Inflammatory macrophage treated with lipopolysaccharide for 4 hours (primary cell): ENCODE measurements at places on chromosomes 7 and 10.

DNA sequence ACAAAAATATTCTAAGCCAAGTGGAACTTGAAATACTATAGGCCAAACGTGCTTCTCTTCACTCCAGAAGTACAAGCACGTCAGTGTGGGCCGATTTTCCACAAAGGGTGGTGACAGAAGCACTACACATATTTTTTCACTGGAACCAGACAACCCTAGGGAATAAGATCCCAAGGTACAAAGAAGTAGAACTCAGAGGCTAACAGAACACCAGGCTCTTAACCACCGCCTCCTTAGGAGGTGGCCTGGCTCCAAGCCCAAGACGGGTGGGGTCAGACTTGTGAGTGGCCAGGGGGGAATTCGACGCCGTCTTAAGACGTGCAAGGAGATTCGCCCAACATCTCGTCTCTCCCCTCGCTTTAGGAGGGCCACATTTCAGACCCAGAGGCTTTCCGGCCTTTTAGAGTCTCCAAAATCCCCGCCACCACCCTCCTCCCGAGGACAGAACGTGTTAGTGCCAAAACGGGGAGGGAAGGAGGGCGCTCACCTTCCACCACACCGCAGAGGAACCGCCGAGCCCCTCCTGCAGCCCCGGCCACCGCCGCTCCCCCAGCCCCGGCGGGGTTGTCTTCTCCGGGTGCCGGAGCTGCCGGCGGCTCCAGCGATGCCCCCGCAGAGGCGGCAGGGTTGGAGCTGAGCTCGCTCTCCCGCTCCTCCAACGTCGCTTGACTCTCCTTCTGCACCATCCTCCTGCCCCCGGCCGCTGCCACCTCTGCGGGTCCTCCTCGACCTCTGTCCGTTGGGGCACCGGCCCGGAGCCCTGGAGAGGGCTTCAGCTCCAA lies 716 bp downstream of the OGA start:
- peak; percentile 66 for DNase-seq

DNA sequence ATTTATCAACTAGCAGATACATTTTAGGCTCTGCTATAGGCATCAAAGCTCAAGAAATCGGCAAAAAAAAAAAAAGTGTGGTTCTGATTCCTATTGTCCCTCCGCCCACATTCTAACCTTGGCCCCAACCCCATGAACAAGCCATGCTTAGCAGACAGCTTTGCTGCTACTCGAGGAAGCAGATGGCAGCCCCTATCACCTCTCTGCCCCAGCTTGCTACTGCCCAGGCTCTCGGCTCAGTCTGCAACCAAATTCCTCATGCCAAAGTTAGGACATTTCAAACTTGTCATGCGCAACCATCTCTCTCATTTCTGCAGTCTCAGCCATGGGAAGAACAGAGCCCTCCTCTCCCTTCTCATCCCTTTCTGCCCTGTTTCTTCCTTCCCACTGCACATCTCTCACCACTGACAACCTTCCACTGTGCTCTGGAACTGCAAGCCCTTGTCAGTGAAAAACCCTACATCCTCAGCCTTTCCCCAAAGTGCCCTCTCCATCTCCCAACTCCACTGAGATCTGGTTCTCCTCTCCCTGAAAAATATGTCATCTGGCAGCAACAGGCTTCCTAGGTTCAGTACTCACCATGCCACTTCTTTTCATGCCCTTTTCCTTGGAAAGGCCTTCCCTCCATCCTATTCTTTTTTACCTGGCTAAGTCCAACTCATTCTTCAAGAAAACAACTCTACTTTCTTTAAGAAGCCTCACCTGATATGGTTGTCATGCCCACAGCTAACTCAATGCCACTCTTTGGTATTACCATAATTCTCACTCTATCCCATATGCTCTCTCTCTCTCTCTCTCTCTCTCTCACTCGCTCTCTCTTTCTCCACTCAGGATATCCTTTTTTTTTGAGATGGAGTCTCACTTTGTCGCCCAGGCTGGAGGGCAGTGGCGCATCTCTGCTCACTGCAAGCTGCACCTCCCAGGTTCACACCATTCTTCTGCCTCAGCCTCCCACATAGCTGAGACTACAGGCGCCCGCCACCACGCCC lies 60.1 kb upstream of the FHIP2A start:
- DNase-seq, result no peak

- no peak for DNase-seq
These were observed 12.5 kb downstream of the COL13A1 start for GRCh38 chr10:69814251-69814650.

- DNase-seq, result no peak
These were observed 93.8 kb downstream of the CPXM2 start for GRCh38 chr10:123797813-123798212.

DNA sequence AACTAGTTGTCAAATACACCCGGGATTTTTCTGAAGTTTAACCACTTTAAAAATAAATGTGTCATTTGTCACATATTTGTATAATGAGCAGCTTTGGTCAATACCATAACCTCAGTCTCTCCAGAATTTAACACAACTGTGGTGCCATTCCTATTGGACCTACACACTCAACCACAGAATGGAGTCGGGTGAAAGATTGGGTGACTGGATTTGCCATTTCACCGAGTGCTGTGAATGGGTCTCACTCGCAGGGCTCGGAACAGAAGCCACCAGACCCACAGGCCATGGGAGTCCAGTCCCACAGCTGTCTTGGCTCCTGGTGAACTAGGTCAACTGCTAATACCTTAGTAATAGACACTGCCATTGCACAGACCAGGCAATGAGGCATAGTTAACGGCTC lies 298.4 kb downstream of the CCDC3 start:
- DNase-seq, result no peak

- DNase-seq, result no peak
These were observed 339.1 kb downstream of the ATRNL1 start for GRCh38 chr10:115432188-115432819.

- peak; percentile 60 for DNase-seq
These were observed 5.8 kb downstream of the IDE start for GRCh38 chr10:92567952-92568600.

- peak; percentile 95 for DNase-seq
These were observed 342.7 kb upstream of the KLF6 start for GRCh38 chr10:4127518-4128315.

- no peak for DNase-seq
These were observed 31.8 kb upstream of the PRSS1 start for GRCh38 chr7:142717453-142717852.

- no peak for DNase-seq
These were observed 376.0 kb downstream of the CTNNA3 start for GRCh38 chr10:67319976-67320375.

- peak; percentile 65 for DNase-seq
These were observed 47.3 kb downstream of the MYPN start for GRCh38 chr10:68156373-68157185.

DNA sequence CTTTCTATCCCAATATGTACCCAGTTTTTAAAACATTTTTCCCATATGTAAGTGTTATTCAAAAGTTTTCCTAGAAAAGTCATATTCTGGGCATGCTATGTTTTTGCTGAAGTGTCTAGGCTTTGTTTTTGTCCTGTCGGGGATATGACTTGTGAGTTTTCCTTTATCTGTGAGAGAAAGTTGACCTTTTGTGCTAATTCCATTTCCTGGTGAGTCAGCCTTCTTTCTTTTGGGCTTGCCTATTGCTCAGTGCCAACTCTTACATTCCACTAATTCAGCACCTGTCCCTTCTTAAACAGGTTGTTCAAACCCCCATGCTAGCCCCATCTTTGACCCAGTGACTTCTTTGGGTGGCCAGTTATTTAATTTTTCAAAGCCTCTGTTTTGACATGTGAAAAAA lies 146.2 kb downstream of the AHR start:
- no peak for DNase-seq

GRCh38 chr7:150379441-150380379 lies 580 bp downstream of the ZNF775 start:
- peak; percentile 20 for DNase-seq

GRCh38 chr10:122112625-122113160 lies 123.7 kb downstream of the TACC2 start:
- DNase-seq, result peak; percentile 10

GRCh38 chr10:122657729-122658128 lies 41.9 kb downstream of the C10orf120 start:
- no peak for DNase-seq

- peak; percentile 33 for DNase-seq
These were observed at the start of gene AMPH for GRCh38 chr7:38630720-38631673. Gene AMPH (minus strand): TSS chr7:38631373. CDS start chr7:38631351, 22 bp downstream.

GRCh38 chr10:44628921-44629320 lies 244.0 kb upstream of the CXCL12 start:
- DNase-seq, result peak; percentile 65

DNA sequence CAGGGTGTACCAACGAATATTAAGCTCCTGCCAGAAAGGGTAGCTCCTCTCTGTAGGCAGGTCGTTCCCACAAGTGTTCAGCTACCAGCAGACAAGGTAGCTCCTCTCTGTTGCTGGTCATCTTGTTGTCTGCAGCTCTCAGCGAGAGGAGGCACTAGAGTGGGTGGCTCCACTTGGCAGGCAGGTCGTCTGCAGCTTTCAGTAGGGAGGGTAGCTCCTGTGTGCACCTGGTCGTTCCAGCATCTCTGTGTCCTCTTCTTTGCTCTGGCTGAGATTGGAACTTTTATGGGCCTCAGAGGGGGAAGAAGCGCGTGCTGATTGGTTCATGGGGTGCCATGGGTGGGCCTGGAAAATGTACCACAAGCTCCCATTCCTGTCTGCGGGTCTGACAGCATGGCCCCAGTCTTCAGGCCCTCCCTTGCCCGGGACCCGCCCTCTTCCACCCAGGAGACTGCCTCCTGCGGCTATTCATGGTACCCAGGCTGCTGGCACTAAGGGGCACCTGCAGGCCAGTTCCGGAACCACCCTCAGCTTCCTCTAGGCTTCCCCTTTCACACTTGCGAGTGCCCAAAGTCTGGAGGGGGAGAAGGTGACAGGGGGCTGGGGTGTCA lies 63.9 kb upstream of the CACNA2D1 start:
- no peak for DNase-seq

DNA sequence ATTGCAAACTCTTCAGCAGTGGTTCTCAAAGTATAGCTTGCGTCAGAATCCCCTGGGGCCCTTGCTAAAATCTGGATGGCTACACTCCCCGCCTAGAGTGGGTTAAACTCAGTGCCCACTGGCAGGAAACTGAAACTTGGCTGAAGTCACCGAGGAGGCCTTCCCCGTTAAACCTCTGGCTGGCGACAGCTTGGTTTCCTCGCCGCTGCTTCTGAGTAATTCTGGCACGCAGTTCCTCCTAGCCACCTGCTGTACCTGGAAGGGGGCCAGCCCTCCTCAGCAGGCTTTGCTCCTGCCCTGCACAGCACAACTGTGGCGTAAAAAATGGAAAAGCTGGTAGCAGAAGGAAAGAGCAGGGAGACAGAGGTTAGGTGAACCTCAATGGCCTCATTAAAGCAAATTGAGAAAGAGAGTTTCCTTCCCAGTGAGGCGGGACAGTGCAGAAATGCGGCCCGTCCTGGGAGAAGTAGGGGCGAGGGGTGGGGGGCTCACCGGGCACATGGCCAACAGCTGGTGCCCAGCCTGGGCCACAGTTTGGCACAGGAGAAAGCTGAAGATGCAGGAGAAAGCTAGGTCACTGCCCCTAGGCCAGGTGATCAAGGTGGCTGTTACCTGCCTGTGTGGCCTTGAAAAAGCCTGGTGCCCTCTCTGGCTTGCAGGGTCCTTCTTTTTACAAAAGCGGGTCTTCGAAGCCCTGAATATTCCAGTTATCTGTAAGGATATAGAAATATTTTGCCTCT lies 46.6 kb downstream of the ALOX5 start:
- DNase-seq, result peak; percentile 87

DNA sequence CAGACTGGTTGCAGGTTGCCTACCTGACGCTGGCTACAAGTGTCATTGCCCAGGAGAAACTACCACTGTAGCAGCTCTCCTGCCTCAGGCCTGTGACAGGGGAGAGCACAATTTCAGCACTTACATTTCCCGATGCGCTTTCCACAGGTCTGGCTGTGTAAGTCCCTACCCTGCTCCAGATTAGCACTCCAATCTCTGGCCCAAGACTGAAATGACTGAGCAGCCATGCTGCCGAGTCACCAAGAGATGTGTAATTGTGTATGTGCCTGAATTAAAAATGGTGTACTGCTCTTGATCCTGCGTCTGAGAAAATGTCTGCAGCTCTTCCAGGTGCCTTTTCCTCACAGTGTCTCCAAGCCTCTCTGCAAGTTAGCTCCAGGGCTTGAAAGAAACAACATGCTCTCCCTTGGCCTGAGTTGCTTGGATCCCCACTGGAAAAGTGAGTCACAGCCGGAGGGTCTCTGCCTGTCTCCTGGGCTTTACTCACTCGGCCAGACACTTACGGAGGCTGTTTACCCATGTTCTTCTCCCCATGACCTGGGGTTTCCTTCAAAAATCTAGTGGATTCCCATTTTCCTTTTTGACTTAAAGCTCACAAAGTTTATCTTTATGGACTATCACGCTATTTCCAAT lies 1001.7 kb upstream of the KCND2 start:
- DNase-seq, result no peak
